ENCODE measurements at places on chromosomes 13 and 19. TPM values are rescaled to one million over a fixed set of nuclear protein-coding genes. Genes with fewer than 3 reads are reported as not detected.

The AMH gene
- total RNA-seq = 0.92 TPM

DNA sequence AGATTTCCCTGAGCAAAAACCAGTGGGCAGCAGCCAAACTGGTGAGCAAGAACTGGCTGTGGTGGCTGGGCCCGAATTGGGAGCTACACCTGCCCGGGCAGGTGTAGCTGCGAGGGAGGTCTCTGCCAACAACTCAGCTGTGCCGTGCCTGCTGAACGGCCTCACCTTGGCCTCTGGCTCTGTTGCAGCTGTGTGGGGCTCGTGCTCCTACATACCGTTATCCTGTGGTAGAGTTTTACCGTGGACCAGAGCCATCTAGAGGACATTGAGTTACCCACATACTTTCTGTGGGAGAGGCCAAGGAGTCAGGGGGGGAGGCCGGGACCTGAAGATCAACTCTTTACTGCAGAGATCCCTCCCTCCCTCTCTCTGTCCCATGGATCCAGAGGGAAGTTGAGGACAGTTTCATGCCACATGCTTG lies 113.2 kb downstream of the TM9SF2 start:
- H3K4me3 ChIP-seq = no peak overlapping the region
- DNase-seq = no peak
- no peak overlapping the region for H3K27ac ChIP-seq
- H3K27me3 ChIP-seq = no peaks in the 10 kb centered on the region
- H3K4me1 ChIP-seq = peaks cover 2% of the 10 kb centered on the region

The ZFR2 gene
- total RNA-seq = not detected

- H3K4me1 ChIP-seq = no peaks in the 10 kb centered on the region
- DNase-seq = no peak
- H3K4me3 ChIP-seq = no peak overlapping the region
- no peak overlapping the region for H3K27ac ChIP-seq
Observed at GRCh38 chr13:74555651-74556420, 421.6 kb upstream of the KLF12 start.

DNA sequence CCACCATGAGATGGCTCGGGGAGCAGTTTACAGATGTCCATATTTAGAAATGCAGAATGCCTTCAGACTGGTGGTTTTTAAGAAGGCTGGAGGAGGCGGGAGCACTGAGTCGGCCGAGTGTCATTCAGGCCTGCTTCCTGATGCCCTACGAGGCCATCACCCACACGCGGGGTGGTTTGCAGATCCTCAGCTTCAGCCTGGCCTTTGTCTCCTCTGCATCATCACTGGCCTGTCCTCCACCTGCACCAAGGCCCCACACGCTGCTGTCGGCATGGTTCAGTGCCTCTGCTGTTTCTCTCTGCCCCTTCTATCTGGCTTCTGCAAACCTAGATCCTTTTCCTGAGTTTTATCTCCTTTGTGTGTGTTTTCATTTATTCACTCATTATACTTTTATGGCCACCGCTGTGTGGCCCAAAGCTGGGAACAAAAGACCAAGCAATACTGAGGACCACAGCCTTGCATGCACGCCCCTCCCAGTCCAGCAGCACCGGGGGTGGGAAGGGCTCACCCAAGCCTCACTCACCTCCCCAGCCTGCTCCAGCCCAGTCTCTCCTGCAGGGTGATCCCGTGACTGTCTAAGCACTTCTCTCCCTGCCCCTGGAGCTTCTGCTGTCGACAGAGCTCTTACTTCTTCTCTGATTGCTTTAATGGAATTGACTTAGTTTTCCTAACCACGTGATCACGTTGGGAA lies 240.8 kb downstream of the TEX29 start:
- no peak overlapping the region for H3K27ac ChIP-seq
- H3K4me1 ChIP-seq = no peaks in the 10 kb centered on the region
- no peaks in the 10 kb centered on the region for H3K27me3 ChIP-seq
- H3K4me3 ChIP-seq = no peak overlapping the region
- no peaks in the 10 kb centered on the region for H3K36me3 ChIP-seq
- DNase-seq = no peak

- no peaks in the 10 kb centered on the region for H3K27me3 ChIP-seq
- peaks cover 47% of the 10 kb centered on the region for H3K4me1 ChIP-seq
- peak overlapping the region; percentile 56 for H3K4me3 ChIP-seq
- H3K27ac ChIP-seq = peak overlapping the region; percentile 96
- no peak for DNase-seq
Observed at GRCh38 chr19:1214862-1215731, 9.5 kb downstream of the STK11 start.

DNA sequence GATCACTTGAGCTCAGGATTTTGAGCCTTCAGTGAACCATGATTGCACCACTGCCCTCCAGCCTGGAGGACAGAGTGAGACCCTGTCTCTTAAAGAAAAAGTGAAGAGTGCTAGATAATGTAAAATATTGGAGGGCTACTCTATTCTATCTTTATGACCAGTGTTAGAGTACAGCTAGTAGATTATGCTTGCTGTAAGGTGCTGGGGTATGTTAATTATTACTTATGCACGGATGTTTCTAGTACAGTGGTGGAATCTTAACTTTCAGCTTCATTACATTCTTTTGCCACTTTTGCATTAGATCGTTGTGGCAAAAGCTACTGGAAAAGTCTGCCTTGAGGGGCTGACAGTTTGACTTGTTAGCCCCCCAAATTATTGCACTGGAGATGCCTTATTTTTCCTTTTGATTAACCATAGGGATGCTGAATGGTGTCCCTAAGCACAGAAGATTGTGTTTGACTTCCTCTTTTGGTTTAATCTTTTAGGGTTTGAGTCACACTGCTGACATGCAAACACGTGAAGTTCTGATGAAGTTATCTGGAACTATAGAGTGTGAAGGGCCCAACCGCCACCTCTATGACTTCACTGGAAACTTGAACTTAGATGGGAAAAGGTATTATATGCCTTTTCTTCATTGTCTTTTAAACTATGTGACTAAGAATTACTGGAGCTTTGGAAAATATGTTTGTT lies 169.8 kb downstream of the ATP8A2 start:
- no peak overlapping the region for H3K27ac ChIP-seq

DNA sequence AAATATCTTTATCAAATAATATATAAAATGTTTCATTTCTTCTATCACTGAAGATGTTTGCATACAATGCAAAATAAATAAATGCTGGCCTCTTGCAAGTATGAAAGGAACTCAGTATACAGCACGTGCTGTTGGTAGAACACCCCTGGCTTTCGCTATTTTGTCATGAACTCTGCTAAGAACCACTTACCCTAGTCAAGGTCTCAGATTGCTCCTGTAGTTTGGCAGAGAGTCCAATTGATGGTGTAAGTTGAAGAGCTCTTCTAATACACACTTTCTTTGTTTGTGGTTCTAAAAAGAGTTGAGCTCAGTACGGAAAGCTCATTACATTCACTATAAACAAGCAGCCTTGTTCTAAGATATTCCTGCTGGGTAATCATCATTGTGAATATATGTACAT lies 1258.9 kb downstream of the EFNB2 start:
- H3K4me1 ChIP-seq = no peaks in the 10 kb centered on the region
- no peaks in the 10 kb centered on the region for H3K36me3 ChIP-seq
- no peak for DNase-seq
- no peaks in the 10 kb centered on the region for H3K27me3 ChIP-seq
- no peak overlapping the region for H3K27ac ChIP-seq

GRCh38 chr19:41114132-41114531 lies at the start of gene CYP2F1:
Gene CYP2F1, plus strand, starts transcription at chr19:41114432. Its CDS starts 1,757 bp downstream, at chr19:41116189.
- H3K4me3 ChIP-seq = no peak within 1 kb of the TSS
- H3K36me3 ChIP-seq = no peaks in the 10 kb centered on the region
- no peaks in the 10 kb centered on the region for H3K27me3 ChIP-seq
- DNase-seq = no peak
- no peak within 1 kb of the TSS for H3K27ac ChIP-seq

- no peaks in the 10 kb centered on the region for H3K4me1 ChIP-seq
- H3K27ac ChIP-seq = no peak overlapping the region
- DNase-seq = no peak
- no peaks in the 10 kb centered on the region for H3K27me3 ChIP-seq
- H3K36me3 ChIP-seq = no peaks in the 10 kb centered on the region
Observed at GRCh38 chr19:13707915-13708314, 56.4 kb upstream of the MRI1 start.

The IQCN gene
- 29.2 TPM for total RNA-seq

The VAV1 gene
- 7.6 TPM for total RNA-seq

DNA sequence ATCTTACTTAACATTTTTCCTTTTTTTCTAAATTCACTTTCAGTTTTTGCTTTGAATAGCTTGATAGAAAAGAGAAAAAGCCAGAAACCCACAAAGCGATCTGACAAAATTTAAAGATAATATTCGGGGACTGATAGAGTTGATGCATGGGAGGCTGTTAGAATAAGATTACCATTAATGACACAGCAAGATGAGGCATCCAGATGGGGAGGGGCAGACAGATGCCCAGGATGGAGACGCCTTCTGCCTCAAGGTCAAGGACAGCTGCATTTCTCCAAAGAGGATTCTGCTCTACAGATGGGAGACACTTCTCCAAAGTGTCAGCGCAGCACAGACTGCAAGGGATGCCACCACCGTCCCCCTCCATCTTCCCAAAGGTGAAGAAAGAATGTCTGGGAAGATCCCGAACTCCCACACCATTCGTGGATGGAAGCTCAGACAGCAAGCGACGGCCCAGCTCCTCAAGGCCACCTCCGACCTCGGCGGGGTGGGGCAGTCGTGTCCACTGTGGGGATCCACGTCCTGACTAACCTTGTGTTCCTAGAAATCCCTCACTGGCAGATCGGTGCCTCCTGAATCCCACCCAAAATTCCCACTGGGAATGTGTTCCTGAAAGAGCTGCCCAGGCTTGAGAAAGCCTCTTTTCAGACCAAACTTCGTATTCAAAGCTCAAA lies 32.9 kb downstream of the NAXD start:
- H3K36me3 ChIP-seq = peaks cover 24% of the 10 kb centered on the region
- no peak overlapping the region for H3K4me3 ChIP-seq
- no peak for DNase-seq

- DNase-seq = no peak
- H3K4me1 ChIP-seq = no peaks in the 10 kb centered on the region
- no peak overlapping the region for H3K4me3 ChIP-seq
- no peaks in the 10 kb centered on the region for H3K27me3 ChIP-seq
- H3K36me3 ChIP-seq = no peaks in the 10 kb centered on the region
Observed at GRCh38 chr13:100836711-100837110, 162.1 kb upstream of the TMTC4 start.

DNA sequence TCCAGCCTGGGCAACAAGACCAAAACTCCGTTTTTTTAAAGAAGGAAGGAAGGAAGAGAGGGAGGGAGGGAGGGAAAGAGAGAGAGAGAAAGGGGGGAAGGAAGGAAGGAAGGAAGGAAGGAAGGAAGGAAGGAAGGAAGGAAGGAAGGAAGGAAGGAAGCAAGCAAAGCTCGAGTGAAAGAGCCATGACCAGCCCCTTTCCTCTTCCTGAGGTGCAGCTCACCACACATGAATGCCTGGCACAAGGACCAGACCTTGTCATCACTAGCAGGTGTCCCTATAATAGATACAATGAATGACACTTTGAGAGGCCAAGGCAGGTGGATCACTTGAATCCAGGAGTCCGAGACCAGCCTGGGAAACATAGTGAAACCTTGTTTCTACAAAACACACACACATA lies 31.0 kb downstream of the SPRY2 start:
- no peaks in the 10 kb centered on the region for H3K27me3 ChIP-seq
- H3K36me3 ChIP-seq = no peaks in the 10 kb centered on the region
- H3K4me3 ChIP-seq = no peak overlapping the region
- peaks cover 11% of the 10 kb centered on the region for H3K4me1 ChIP-seq
- DNase-seq = no peak
- no peak overlapping the region for H3K27ac ChIP-seq

- no peak for DNase-seq
- H3K27ac ChIP-seq = no peak overlapping the region
- no peaks in the 10 kb centered on the region for H3K4me1 ChIP-seq
- no peaks in the 10 kb centered on the region for H3K27me3 ChIP-seq
Observed at GRCh38 chr19:3162418-3163229, 15.9 kb upstream of the S1PR4 start.

DNA sequence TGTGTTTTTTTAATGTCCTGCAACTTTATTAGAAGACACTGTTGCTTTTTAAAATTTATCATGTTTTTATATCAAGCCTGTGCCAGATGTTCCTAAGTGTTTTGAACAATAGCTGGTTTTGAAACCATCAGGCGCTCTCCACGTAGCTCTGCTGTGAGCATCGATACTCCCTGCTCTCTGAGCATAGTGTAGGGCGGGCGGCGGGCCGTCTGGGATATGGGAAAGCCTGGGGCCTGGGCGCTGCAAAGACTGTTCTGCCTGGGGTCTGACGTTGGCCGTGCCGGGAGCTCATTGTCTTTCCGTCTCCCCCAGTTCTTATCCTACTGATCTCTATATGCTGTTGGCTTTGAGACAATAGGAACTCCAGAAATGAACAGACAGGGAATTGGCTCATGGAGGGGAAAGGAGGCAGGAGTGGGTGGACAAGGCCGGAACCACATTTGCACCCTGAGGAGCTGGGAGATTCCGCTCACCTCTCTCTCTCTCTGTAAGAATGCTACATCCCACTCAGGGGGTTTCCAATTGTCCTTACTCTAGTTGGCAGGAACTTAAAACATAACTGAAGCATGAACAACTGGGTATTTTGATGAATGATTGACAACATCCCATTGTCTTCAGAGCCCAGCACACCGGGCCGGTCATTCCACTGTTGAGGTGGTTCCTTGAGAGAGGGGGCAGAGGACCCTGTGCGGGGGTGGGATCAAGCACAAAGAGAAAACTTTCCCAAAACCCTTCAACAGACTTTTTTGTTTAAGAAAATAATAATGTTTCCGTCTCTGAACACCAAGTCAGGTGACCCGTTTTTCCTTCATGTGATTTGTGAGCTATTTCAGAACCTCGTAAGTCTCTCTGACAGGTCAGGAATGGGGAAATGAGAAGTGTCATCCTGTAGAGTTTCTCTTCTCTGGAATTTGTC lies 64.7 kb downstream of the COL4A2 start:
- peak overlapping the region; percentile 39 for H3K4me3 ChIP-seq
- H3K4me1 ChIP-seq = peaks cover 43% of the 10 kb centered on the region
- H3K27me3 ChIP-seq = no peaks in the 10 kb centered on the region
- no peak for DNase-seq

DNA sequence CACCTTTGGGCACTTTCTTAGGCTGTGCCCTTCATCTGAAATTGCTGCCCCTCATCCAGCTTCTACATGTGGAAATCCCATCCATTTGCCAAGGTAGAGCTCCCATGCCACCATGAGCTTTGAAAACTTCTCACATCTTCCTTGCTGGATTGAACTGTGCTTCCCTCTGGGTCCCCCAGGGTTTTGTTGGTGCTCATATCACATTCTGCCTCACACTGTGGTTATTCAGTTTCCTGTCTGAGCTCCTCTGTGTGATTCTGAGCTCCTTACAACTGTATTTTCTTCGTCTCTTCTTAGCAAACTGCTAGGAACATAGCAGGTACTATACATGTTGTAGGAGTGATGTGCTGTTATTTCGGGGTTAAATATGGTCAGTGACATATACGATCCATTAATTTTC lies 74.9 kb upstream of the KL start:
- H3K27me3 ChIP-seq = no peaks in the 10 kb centered on the region
- H3K36me3 ChIP-seq = no peaks in the 10 kb centered on the region
- no peak overlapping the region for H3K4me3 ChIP-seq
- no peak overlapping the region for H3K27ac ChIP-seq
- no peaks in the 10 kb centered on the region for H3K4me1 ChIP-seq
- DNase-seq = no peak

GRCh38 chr13:98285317-98285716 lies 108.2 kb upstream of the RNF113B start:
- H3K36me3 ChIP-seq = no peaks in the 10 kb centered on the region
- H3K4me1 ChIP-seq = no peaks in the 10 kb centered on the region
- no peak overlapping the region for H3K27ac ChIP-seq

GRCh38 chr19:4742723-4743646 lies 19.3 kb upstream of the DPP9 start:
- no peaks in the 10 kb centered on the region for H3K27me3 ChIP-seq
- no peaks in the 10 kb centered on the region for H3K4me1 ChIP-seq
- H3K4me3 ChIP-seq = no peak overlapping the region
- H3K36me3 ChIP-seq = no peaks in the 10 kb centered on the region
- H3K27ac ChIP-seq = no peak overlapping the region
- DNase-seq = no peak

The ZNF541 gene
- not detected for total RNA-seq
